ENCODE measurements at places on chromosomes 7 and 10.

- no peak for DNase-seq
Measured at GRCh38 chr7:129728875-129729467, 117.5 kb downstream of the NRF1 start.

GRCh38 chr10:97434055-97434454 lies 8.1 kb downstream of the PGAM1 start:
- DNase-seq: no peak

GRCh38 chr10:4643471-4643870 lies 182.5 kb upstream of the AKR1E2 start:
- no peak for DNase-seq

GRCh38 chr7:131610007-131610406 lies 53.6 kb upstream of the PODXL start:
- DNase-seq: no peak

DNA sequence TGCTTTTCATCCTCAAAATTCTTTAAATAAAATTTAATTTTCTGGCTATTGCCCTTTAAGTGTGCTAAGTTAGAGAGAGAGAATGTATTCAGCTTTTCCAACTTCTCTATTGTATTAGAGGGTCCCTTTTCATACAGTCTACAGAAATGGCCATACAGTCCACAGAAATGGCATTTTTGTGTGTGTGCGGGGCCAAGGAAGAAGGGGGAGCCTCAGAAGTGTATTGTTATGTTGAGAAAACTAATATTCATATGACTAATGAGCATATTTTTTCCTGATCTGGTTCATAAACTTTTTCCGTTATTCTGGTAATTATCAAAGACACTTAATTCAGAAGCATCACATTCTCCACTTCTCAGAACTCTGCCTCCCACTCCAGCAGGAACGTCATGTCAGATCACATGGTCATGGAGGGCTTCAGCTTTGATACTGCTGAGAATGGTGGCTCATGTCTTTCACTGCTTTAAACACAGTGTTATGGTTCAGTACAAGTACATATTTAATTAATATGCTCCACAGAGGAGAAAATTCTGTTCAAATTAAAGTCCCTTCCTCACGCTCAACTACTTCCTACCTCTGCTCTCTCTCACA lies 37.1 kb downstream of the ELMO1 start:
- no peak for DNase-seq

DNA sequence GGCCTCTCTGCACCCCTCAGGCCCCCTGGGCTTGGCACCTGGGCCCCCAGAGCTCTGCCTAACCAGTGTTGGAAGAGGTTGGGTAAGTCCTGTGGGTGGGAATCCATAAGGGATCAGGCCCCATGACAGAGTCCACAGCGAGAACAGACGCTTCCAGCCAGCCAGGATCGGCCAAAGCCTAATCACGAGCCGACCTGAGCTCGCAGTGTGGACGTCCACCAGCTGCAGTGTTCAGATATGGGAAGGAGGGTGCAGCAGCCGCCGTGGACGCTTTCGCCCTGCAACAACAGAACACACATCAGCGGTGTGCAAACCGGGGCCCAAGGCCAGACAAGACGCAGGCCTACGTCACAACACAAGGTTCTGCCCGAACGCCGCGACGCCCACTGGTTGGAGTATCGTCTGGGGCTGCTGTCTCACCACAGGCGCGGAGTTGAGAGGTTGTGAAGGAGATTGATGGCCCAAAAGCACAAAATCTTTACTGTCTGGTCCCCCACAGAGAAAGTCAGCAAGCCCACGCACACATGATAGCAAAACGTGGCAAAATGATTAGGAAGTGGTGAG lies 102.1 kb downstream of the FOXL3 start:
- no peak for DNase-seq

Data from eye (tissue), 1 donor.